ENCODE measurements at places on chromosomes 7 and 10.

DNA sequence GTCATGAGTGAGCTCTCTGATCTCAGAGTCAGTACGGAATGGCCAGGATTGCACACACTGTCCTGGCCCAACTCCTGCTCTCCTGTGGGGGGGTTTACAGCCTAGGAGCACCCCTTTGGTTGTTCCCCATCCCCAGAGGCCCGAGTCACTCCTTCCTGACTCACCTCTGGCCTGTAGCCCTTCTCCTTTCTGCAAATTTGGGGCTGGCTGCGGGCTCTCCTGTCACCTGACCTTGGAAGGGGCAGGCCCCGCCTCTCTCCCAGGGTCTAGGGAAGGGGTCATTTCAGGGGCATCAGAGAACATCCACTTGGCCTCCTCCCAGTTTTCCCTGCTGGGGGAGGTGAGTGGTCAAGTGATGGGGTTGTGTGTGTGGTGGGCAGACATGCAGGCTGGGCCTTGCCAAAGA is 1.7 kb downstream of the NYAP1 start:
- no peak for DNase-seq

DNA sequence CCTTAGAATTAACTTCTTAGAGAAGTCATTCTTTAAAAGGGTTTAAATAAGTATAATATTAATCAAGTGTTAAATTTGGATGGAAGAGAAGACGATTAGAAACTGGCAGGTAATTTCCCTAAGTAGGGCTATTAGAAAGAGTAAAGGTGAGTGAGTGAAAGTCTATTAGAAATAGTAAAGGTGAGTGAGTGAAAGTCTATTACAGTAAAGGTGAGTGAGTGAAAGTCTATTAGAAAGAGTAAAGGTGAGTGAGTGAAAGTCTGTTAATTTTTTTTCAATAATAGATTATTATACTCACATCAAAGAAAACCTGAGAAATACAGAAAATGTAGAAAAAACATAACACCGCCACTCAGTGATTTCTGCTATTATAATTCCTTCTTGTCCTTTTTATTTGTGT is 10.8 kb upstream of the HBP1 start:
- no peak for DNase-seq

GRCh38 chr7:99108613-99109012 is 35.3 kb downstream of the SMURF1 start:
- DNase-seq = no peak

GRCh38 chr10:117217196-117217761 is 20.0 kb downstream of the KCNK18 start:
- no peak for DNase-seq

DNA sequence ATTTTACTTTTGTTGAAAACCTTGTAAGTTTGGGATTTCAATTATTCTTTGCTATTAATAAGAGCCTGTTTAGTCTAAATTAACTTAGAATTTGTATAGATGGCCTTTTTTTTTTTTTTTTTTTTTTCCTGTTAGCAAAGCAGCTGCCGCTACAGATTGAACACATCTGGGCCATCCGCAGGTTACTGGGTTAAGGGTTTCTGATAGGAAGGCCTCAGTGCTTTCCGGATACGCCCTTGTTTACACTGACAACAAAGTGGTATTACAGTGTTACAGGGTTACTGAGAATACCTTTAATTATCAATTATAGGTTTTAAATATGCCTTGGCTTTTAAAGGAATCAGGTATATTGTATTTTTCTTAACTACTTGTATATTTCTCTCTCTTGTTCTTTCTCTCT is 76.8 kb downstream of the PTN start:
- no peak for DNase-seq

DNA sequence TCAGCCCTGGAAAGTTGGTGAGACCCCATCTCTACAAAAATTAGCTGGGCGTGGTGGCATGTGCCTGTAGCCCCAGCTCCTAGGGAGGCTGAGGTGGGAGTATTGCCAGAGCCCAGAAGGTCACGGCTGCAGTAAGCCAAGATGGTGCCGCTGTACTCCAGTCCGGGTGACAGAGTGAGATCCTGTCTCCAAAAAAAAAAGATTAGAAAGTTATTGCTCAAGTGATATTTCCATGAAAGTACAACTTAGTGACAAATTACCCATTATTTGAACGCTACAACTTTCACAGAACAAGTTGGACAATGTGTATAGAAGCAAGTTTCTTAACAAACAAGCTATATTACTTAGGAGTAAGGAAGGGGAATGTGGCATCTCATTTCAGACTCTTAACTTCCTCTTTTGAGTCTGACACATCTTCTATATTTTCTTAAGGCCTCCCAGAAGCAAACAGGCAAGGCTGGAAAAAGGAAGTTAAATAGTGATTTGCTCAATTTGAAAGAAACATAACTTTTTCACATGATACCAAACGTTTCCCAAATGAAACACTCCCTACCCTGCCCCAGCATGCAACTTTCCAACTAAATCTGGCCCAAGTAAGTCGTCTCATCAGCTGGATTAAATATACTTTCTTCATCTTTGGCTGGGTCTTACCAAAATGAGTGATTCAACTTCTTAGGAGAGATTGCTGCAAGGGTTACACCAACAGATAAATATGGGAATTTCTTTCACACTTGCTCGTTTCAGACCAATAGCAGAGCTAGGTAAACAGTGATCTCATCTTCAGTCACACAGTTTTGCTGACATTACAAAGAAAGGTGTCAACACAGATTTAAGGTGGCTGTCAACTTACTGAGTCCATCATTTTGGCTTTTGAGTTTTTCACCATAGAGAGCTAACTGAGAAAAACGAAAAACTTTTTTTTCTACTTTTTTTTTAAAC is 66.3 kb upstream of the KLF6 start:
- DNase-seq = no peak

GRCh38 chr10:75238182-75239095 is 2.7 kb upstream of the COMTD1 start:
- no peak for DNase-seq

DNA sequence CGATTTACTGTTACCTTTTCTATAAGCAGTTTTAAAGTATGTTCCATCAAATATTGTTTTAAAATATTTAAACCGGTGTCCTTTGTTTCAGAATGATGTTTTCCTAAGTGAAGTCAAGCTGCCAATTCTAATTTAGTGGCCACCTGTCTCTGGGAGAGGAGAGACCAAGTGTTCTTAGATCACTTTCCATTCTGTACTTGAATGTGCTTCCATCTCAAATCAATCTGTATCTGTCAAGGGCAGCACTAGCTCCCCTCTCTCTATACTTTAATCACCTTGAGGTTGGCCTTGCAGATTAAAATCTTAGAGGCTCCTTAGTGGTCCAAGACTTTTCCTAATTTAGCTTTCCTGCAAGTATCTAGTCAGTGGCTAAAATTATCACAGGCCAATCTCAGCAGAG is 49.6 kb downstream of the LGI1 start:
- DNase-seq = no peak

GRCh38 chr10:32680803-32681557 is 235.0 kb downstream of the CCDC7 start:
- DNase-seq = no peak

DNA sequence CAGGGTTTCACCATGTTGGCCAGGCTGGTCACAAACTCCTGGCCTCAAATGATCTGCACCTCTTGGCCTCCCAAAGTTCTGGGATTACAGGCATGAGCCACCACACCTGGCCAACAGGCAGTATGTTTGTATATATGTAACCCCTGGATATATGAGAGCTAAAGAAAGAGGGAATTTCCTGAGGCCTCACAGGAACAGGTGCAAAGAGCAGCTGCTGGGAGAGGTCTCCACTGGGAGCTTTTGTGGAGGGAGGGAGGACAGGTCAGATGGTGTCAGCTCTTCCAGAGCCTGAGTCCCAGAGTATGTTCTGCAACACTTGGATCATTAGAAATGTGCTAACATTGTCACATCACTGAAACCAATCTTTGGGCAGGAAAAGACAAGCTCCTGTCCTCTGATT is 110.1 kb upstream of the KIF5B start:
- DNase-seq = no peak

DNA sequence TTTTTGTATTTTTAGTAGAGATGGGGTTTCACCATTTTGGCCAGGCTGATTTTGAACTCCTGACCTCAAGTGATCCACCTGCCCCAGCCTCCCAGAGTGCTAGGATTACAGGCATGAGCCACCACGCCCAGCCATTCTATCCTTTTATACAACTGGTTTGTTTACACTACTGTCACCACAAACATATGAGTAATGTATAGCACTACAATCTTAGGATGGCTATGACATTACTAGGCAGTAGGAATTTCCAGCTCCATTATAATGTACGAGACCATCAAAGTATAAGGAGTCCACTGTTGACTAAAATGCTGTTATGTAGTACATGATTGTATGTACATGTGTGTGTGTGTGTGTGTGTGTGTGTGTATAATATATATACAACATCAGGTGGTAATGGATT is 1126.1 kb upstream of the LRRN3 start:
- DNase-seq = no peak

DNA sequence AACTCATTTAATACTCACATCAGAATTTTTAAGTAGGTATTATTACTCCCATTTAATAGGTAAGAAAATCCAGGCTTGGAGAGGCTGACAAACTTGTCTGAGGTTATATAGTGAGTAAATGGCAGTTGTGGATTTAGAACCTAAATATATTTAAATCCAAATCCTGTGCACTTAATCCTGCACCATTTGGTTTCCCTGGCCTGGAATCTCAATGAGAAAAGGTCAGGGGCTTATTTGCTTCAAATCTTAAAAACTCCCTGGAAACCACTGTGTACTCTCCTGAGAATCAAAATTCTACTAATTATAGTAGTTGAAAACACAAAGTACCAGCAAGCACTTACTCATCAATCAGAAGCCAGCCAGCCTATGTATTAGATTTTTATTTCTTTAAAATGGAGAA is 97.7 kb downstream of the DNMBP start:
- DNase-seq = no peak

DNA sequence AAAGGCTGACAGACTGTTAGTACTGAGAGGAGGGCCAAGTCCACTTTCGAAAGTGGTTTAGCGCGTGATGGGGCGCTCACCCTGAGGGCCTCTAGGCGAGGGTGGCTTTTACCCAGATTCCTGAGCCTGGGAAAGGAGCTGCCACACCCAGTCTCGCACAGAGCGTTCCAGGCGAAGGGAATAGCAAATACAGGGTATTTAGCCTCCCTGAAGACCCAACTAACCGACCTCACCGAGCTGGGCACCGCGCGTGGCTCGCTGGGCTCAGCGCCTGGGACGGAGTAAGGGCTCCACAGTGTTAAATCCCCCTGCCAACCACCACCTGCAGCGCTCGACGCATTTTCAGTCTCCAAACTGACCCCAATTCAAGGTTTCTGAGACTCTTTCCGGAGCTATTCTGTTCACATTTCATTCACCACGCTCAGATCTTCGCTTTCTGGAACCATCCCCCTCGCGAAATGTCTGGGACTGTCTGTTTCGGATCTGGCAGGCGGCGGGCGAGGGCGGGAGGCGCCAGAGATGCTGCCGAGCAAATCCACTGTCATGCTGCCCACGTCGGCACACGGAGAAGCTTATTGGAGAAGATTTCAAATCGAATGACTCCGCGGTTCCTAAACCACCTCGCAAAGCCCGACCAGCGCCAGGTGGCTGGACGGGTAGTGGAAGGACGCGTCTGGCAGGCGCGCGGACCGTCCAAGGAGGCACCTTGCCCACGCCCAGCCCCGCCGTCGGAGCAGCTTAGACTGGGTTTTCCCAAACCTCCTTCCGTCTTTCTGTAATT is 1.4 kb upstream of the OSBPL3 start:
- no peak for DNase-seq

GRCh38 chr10:57699944-57700343 is 567.8 kb downstream of the IPMK start:
- no peak for DNase-seq

- DNase-seq = no peak
These were observed 1146.7 kb downstream of the TYW1 start for GRCh38 chr7:68143345-68143744.

DNA sequence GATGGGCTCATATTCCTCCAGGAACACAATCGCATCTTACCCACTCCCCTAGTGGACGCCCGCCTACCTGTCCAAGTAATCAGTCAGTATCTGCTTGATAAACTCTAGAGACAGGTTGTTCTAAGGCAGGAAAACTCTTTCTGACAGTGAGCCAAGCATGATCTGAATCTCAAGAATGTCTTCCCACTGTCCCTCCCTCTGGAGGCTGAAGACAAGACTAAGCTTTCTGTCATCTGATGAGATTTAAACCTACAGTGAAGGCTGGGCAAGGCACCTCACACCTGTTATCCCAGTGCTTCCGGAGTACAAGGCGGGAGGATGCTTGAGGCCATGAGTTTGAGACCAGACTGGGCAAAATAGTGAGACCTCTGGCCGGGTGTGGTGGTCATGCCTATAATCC is 586.6 kb downstream of the GALNT17 start:
- no peak for DNase-seq

- DNase-seq = no peak
These were observed 32.3 kb upstream of the PLEKHS1 start for GRCh38 chr10:113718969-113719822.

DNA sequence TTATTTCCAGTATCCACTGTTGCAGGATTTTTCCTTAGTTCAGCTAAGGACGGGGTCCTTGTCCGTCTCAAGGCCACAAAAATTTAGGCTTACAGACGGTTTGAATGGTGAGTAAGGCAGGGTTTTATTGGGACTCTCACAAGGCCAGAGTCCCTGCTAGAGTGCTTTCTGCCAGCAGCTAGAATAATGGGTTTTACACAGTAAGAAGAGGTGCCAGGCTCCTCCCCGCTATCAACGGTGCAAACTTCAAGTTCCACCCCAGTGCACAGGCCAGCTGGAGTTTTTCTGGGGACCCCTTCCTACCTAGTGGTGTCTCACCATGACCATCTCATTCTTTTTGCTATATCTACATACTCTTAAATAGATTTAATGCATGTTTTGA is 198.5 kb upstream of the KCTD7 start:
- DNase-seq = no peak

DNA sequence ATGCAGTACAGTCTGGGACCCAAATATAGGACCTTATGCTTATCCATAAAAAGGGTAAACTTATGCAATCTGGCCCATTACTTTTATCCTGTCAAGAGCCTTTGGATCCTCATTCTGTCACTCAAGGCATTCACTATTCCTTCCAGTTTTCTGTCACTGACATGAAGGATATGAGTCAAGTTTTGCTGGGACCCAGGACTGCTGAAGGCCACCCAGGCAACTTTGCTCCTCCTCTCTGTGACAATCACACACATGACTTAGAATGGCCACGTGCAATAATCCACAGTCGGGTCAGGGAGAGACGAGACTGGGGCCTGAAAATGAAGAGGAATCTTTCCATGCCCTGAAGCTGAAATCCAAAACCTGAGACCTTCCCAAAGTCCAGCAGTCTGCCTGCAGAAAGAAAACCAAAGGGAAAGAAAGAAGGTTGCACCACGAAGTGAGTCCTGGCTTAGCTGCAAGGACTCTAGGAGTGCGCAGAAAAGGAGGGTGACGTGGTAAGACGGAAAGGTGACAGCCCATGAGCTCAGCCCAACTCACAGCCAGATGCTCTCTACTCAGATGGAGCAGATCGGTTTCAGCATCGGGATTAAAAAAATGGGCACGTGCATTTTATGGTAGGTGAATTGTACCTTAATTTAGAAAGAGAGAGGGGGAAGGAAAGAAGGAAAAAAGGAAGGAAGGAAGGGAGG is 67.2 kb downstream of the VOPP1 start:
- DNase-seq = no peak

GRCh38 chr7:138097064-138097741 is 20.9 kb downstream of the AKR1D1 start:
- DNase-seq = no peak

GRCh38 chr10:93488956-93489528 is 6.9 kb upstream of the MYOF start:
- DNase-seq = no peak

GRCh38 chr10:130656187-130656575 is 520.0 kb downstream of the GLRX3 start:
- DNase-seq = no peak

- DNase-seq = no peak
These were observed 98.0 kb downstream of the TEX36 start for GRCh38 chr10:125584954-125585353.

All from HTR-8/SVneo (cell line).